ENCODE measurements at places on chromosomes 16 and 17.

DNA sequence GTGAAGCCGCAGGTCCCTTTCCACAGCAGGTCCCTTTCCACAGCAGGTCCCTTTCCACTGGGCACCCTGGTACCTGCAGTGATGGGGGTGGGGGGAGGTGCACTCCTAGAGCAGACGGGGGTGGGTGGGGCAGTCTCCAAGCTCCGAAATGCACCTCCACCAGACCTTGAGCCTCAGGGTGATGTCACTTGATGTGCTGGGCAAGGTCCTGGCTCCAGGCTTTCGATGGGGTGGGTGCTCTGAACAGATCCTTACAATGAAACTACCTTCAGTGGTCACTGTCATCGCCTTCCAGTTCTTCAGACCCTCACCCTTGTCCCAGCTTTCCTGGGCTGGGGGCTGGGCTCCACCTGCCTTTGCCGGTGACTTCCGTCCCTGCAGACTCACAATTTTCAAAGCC lies 1.5 kb upstream of the METRNL start:
- no peak for DNase-seq

- DNase-seq: no peak
These were observed 28.9 kb downstream of the WIPF2 start for GRCh38 chr17:40247926-40248495.

DNA sequence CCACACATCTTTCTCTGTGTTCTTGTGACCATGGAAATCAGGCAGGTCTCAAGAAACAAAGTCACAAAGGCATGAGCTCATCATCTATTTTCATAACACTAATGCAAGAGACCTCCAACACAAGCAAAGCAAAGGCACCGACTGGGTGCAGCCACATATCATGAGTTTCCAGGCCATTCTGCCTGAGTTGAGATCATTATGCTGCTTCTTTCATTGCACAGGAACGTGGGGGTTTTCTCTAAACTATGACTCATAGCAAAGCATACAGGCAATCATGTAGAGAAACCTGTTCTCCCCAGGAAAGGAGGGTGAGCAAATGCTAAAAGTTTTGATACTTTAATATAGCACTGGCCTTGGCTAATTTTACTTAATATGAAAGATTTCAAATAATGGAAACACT lies 60.7 kb downstream of the GRIN2A start:
- DNase-seq: no peak

DNA sequence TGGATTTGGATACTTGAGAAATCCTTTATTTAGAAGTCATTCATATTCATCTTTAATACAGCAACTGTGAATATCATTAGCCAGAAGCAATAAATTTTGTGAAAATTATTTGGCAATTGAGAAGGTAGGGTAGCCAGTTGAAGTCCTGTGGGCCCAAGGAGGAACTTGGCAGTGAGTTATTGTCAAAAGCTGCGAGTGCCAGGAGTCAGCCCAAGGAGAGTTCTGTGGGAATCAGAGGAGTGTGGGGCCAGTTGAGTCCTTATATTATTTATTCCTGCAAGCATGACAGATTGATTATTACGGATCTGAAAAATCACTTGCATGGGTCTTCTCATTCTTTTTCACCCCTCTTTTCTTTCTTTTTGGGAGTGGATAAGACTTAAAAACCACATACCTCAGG lies 38.3 kb downstream of the PRKCA start:
- DNase-seq: no peak

DNA sequence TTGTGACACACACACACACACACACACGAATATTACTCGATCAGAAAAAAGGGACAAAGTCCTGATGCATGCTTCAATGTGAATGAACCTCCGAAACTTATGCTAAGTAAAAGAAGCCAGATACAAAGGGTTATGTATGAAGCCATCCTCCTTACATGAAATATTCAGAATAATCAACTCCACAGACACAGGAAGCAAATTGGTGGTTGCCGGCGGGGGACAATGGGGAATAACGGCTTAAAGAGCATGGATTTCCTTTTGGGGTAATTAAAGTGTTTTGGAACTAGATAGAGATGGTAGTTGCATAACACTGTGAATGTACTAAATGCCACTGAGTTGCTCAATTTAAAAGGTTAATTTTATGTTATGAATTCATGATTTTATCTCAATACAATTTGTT lies 8.1 kb upstream of the CACNG5 start:
- no peak for DNase-seq

DNA sequence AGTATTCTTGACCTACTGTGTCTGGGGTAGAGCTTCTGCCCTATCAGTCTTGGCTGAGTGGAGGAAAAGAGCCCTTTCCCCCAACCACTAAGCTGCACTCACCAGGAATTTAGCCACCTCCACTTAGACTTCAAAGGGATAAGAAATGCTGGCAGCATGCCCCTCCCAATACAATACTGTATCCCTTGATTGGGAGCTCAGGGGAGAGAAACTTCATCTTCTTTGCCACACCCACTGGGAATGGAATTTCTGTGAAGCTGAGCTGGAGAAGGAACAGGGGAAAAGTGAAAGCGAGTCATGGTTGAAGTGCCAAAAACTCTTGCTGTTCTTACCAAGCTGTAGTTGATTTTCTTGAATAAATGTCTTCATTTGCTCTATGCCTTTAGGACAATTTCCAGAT lies 68.8 kb downstream of the CEP112 start:
- no peak for DNase-seq

- no peak for DNase-seq
These were observed 2.1 kb downstream of the SKA2 start for GRCh38 chr17:59152925-59153324.

GRCh38 chr16:57147381-57148221 lies 38.2 kb downstream of the PSME3IP1 start:
- DNase-seq: no peak

DNA sequence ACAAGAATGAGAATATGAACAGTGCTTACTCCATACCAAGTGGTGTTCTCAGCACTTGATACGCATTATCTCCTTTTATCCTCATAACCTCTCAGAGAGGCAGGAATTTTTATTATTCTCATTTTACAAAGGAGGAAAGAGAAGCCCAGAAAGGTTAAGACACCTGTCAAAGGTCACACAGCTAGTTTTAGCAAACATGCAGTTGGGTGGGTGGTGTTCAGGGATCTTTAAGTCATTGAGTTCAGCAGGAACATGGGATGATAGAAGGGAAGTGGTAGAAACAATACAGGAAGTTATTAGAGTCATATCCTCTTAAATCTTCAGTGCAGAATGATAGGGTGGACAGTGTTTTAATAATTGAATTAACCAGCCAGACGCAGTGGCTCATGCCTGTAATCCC lies 95.4 kb downstream of the IRX3 start:
- DNase-seq: no peak

GRCh38 chr16:81798311-81799137 lies 19.4 kb downstream of the PLCG2 start:
- peak; percentile 74 for DNase-seq

- no peak for DNase-seq
These were observed 54.1 kb downstream of the VAC14 start for GRCh38 chr16:70746708-70747424.

DNA sequence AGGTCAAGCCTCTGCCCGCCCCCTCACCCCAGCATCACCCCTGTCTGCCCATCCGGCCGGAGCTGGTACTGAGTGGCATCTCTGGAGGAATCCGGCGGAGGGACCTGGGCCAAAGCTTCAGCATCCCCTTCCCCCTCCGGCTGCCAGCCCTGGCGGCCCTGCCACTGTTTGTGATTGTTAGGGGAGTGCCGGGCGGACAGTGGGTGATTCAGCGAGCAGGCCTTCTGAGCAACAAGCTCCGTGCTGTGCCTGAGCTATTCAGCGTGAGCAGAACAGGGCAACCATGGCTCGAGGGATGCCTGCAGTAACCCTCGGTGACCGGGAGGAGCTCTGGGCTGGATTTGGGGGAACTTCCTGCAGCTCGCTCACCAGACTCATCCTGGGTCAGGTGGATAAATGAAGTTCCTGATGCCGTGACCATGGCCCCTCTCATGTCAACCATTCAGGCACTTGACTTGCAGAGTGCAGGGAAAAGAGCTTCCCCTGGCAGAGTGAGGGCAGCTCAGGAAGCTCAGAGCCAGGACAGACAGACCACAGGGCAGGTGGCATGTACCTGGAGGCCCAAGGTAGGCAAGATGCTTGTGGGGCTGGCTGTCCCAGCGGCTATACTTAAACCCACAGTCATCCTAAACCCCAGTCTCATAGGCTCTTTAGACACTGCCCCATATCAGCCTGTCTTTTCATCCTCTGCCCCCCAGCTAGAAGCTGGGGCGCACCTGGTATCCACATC lies 24.3 kb upstream of the MLKL start:
- DNase-seq: no peak

- no peak for DNase-seq
These were observed 25.6 kb upstream of the NPTX1 start for GRCh38 chr17:80501741-80502577.

GRCh38 chr17:42431758-42432161 lies 8.7 kb upstream of the CAVIN1 start:
- DNase-seq: no peak

DNA sequence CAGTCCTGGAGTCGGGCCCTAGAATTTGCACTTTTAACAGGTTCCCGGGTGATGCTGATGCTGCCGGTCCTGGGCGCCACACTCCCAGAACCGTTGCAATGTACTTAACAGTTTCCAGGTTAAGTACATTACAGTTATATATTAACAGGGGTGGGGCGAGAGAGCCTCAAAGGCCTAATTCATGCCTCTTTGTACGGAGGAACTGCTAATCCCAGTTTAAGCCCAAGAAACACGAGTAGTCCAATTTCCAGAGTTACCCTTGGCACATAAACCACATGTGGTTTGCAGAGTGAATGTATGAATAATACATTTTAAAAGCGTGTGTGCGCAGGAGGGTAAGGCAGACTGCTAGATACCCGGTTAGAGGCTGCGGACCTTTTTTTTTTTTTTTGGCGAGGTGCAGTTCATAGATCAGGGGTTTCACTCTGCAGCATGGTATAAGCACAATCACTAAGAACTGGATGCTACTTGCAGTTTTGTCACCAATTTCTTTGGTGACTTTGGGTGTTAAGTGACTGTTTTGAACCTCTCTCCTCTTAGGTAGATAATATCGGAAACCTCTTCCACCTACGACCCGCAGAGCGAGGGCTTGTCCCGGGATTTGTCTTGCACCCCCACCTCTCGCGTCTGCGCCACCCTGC lies 713 bp downstream of the COX11 start:
- peak; percentile 47 for DNase-seq

GRCh38 chr16:89553733-89554132 lies 6.7 kb upstream of the RPL13 start:
- DNase-seq: no peak

- DNase-seq: no peak
These were observed 30.6 kb downstream of the CHD9 start for GRCh38 chr16:53085369-53085843.

- no peak for DNase-seq
These were observed 11.7 kb downstream of the SPG7 start for GRCh38 chr16:89519881-89520280.

GRCh38 chr17:32656886-32657285 lies 170.1 kb downstream of the CDK5R1 start:
- DNase-seq: no peak

GRCh38 chr17:68777243-68777855 lies 176.2 kb upstream of the FAM20A start:
- peak; percentile 20 for DNase-seq

DNA sequence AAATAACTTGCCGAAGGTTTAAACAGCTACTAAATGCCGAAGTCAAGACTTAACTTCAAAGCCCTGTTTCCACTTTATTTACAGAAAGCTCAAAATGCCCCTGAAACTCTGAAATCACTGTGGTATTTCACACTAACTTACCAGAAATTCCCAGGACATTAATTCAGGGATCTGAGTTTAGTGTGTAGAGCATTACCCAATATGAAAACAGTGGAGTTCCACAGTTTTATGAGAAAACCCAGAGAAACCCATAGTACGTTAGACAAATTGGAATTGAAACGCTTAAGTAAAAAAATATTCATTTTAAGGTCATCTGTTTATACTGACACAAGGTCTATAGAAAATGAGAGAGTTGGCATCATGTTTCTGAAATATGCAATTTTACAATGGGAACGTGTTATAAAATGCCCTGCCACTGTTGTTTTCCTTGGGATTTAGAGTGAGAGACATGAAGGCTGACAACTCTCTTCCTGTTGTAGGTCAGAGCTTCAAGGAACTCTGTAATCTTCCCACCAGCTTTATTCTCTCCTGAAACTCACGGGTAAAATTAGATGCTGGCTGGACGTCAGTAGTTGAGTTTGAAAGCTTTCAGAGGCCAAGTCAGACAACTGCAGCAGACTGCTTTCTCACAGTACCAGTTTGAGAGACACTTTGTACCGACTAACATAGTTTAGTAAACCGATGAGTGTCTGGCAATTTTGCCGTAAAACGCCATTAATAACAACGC lies 139.4 kb upstream of the TBX2 start:
- DNase-seq: no peak

- DNase-seq: no peak
These were observed 6.6 kb downstream of the PRAC1 start for GRCh38 chr17:48715496-48716399.

GRCh38 chr16:50311891-50312501 lies 45.6 kb downstream of the ADCY7 start:
- no peak for DNase-seq

DNA sequence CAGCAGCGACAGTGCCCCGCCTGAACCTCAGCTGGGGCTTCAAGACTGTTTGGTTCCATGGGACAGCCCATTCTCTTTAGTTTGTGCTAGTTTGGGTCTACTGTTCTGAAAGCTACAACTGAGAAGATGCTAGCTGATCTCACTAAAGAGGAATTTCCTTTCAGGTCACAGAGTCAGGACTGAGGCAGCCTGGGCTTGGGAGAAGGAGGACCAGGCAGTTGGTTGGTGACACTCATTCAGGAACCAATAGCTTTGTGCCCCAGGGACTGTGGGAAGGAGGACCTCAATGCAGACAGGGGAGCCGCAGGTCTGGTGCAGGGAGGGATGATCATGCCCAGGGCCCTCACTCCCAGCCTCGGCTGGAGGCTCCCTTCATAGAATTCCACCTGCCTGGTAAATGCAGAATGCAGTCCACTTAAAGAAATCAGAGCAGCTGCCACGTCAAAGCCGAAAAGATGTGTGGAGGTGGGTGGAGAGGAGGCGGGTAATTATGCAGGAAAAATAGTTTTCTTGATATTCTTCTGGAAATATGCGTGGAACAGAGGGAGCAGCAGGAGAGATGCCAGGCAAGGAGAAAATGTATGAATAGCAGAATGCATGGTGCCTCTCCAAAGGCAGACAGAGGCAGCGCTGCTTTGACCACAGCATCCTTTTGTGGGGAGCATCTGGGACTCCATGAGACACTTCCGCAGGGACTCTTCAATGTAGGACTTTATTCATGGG lies 32.6 kb upstream of the ZFP90 start:
- DNase-seq: no peak

GRCh38 chr16:58940609-58941008 lies 206.5 kb upstream of the GOT2 start:
- DNase-seq: no peak

- no peak for DNase-seq
These were observed 6.1 kb upstream of the LHX1 start for GRCh38 chr17:36931096-36931696.

- DNase-seq: no peak
These were observed 93.4 kb upstream of the CCL2 start for GRCh38 chr17:34161690-34162089.

GRCh38 chr16:73058616-73059409 lies 10.9 kb upstream of the ZFHX3 start:
- DNase-seq: no peak

- DNase-seq: no peak
These were observed 13.3 kb upstream of the PAFAH1B1 start for GRCh38 chr17:2580151-2580550.

GRCh38 chr17:36675250-36675649 lies 73.9 kb downstream of the MRM1 start:
- peak; percentile 35 for DNase-seq

- peak; percentile 4 for DNase-seq
These were observed 241.3 kb upstream of the ZFHX3 start for GRCh38 chr16:73289232-73289631.

GRCh38 chr17:35293151-35293847 lies 50.4 kb downstream of the SLFN5 start:
- DNase-seq: no peak
